ENCODE measurements at places on chromosomes 7 and 10.

GRCh38 chr7:158904599-158904998, 48.2 kb downstream of the DYNC2I1 start:
- no peak for DNase-seq

GRCh38 chr7:37027104-37027503, 302.8 kb upstream of the AOAH start:
- no peak for DNase-seq

- DNase-seq = no peak
Observed at GRCh38 chr10:88693392-88694020, 12.5 kb upstream of the LIPK start.

GRCh38 chr7:64101943-64102655, 56.9 kb downstream of the ZNF727 start:
- no peak for DNase-seq

- DNase-seq = no peak
Observed at GRCh38 chr10:71746344-71747037, 26.8 kb downstream of the VSIR start.

DNA sequence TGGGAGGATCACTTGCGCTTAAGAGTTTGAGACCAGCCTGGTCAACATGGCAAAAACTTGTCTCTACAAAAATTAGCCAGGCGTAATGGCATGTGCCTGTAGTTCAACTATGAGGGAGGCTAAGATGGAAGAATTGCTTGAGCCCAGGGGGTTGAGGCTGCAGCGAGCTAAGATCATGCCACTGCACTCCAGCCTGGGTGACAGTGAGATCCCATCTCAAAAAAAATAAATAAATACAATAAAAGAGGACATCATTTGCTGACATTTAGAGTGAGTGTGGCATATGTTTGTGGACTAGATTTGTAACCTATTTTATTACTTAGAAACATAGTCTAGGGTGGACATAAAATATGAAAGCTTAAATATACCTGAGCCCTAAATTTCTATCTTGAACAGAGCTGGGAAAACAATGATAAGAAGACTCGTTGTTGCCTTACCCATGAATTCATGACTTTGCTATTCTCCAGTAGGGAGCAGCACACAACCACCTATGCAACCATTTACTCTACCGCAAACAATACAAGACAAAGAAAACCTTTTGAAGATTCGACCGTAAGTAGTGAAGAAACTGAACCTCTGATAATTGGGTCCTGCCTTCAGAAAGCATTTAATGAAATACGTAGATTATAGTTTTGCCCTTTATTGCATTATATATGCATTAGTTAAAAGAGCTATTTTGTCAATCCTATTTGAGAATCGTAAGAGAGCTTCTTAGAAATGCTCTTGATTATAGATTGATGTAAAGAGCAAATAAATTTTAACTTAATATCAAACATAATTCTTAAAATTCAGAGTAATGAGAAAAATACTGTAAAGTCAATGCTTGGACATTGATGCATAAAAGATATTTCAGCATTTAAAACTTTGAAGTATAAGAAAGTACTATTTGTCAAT, 83.5 kb downstream of the GNAT3 start:
- no peak for DNase-seq
